H9 (cell line): ENCODE measurements at places on chromosomes 6 and 20.

- no peak overlapping the region for H3K27ac ChIP-seq
- H3K4me1 ChIP-seq, result no peaks in the 10 kb centered on the region; the same call in 1 of the 2 replicates
- DNase-seq, result no peak
- no peaks in the 10 kb centered on the region for H3K36me3 ChIP-seq
- no peak overlapping the region for H3K4me3 ChIP-seq
- H3K27me3 ChIP-seq, result no peaks in the 10 kb centered on the region
Measured at GRCh38 chr6:16670183-16670582, 91.1 kb downstream of the ATXN1 start.

DNA sequence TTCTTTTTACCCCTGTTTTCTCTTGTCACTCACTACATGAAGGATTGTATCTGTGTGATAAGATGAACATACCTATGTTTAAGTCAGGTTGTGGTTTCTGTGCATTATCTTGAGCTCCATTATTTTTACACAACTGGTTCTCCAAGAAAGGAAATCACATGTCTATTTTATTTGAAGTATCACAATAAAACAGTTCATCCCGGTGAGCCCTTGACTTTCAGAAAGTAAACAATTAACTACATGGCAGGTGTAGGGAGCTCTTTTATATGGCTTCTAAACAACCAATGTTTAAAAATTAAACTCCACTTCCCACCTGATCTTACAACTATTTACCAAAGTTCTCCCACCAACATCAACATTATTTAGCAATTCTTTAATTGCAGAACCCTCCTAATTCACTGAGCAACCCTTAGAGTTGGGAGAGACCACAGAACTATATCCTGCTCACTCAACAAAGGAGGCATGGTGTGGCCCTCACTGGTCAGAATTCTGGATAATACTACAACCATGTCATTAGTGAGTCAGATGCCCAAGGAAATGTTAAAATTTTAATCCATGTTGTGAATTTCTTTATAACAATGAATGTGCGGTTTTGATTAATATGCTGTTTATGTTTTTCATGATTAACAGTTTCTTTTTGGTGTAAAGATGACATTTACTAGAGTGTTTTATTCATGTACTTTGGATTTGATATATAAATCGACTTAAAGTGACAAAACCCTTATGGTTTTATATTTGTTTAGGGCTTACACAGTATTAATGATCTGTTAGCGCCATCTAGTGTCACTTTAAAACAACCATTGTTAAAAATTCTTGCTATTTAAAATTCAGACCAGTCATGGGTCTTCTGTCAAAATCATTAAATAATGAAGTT lies 50.0 kb upstream of the SCGN start:
- no peaks in the 10 kb centered on the region for H3K4me1 ChIP-seq
- DNase-seq, result no peak
- no peak overlapping the region for H3K4me3 ChIP-seq
- H3K36me3 ChIP-seq, result peaks cover 3% of the 10 kb centered on the region; the same call in 2 of the 3 replicates

GRCh38 chr6:90859056-90859455 lies 272.2 kb upstream of the MAP3K7 start:
- no peaks in the 10 kb centered on the region for H3K27me3 ChIP-seq
- DNase-seq, result no peak
- no peaks in the 10 kb centered on the region for H3K36me3 ChIP-seq
- H3K4me3 ChIP-seq, result no peak overlapping the region
- H3K4me1 ChIP-seq, result no peaks in the 10 kb centered on the region

DNA sequence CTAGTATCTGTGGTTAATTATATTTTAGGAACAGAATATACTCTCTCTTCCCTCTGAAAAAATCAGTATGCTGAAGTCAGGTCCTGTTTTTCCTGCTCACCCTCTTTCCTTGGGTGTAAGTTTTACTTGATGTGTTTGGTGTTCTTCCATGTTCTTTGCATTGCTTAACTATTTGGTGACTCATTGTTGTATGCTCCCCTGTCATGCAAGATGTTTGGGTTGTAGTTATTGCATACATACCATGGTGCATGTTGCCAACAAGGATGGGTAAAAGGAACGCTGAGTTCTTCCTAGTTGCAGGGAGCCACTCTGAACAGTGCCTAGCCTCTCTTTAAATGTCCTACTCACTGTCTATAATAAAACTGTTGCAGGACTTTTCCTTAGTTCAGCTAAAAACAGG lies 207.9 kb upstream of the LAMP5 start:
- no peaks in the 10 kb centered on the region for H3K36me3 ChIP-seq
- DNase-seq, result no peak
- no peaks in the 10 kb centered on the region; the same call in 1 of the 2 replicates for H3K4me1 ChIP-seq
- H3K4me3 ChIP-seq, result no peak overlapping the region

DNA sequence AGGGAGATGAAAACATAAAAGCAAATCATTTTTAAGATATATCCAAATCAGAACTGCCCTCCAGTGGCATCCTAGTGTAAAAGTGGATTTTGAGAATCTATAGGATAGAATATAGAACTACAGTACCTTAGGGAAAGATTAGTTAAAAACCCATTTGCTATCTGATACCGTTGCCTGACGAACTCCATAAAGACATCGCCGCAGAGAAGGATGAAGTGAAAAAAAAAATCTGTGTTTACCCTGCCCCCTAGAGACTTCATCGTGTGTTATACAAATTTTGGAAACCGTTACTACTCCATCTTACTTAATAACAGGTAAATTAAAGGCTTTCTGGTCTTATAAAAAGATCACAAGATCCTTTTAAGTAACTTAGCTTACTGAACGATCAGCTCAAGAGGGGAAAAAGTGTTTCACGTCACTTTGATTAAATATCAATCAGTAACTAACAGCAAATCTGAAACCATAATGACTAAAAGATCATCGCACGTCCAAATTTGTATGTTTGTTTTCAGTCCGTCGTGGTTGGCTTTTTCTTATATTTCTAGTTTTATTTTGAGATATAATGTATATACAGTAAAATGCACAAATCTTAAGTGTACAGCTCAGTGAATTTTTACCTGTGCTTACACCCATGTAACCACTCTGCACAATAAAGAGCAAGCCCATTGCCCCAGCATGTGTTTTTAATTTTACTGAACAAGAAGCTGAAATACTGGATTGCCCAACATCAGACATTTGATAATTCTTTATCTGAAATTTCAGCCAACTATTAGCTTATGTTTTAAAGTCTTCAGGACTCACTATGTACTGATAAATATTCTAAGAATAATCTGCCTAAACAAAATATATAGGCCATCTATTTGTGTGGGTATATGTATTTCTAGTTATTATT lies 881 bp upstream of the MCM3 start:
- peaks cover 32% of the 10 kb centered on the region for H3K36me3 ChIP-seq
- H3K27ac ChIP-seq, result no peak overlapping the region
- no peak overlapping the region for H3K4me3 ChIP-seq
- H3K4me1 ChIP-seq, result peaks cover 3% of the 10 kb centered on the region; the same call in 1 of the 2 replicates

- no peak overlapping the region for H3K27ac ChIP-seq
- no peaks in the 10 kb centered on the region for H3K36me3 ChIP-seq
- no peaks in the 10 kb centered on the region for H3K27me3 ChIP-seq
- DNase-seq, result no peak
Measured at GRCh38 chr6:77425671-77426070, 37.6 kb downstream of the HTR1B start.

DNA sequence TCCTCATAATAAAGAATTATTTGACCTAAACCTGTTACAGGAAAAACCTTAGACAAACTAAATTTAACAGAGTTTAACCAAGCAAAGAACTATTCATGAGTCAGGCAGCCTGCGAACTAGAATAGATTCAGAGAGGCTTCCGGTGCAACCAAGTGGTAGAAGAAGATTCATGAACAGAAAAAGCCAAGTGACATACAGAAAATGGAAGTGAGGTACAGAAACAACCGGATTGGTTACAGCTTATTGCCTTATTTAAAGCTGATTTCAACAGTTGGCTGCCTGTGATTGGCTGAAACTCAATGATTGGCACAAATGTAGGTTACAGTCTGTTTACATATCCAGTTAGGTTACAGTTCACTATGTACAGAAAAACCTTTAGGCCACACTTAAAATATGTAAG lies 10.1 kb downstream of the PPP1R3G start:
- H3K4me1 ChIP-seq, result no peaks in the 10 kb centered on the region
- no peak for DNase-seq
- no peak overlapping the region for H3K4me3 ChIP-seq
- H3K27ac ChIP-seq, result no peak overlapping the region
- no peaks in the 10 kb centered on the region for H3K36me3 ChIP-seq
- no peaks in the 10 kb centered on the region for H3K27me3 ChIP-seq

DNA sequence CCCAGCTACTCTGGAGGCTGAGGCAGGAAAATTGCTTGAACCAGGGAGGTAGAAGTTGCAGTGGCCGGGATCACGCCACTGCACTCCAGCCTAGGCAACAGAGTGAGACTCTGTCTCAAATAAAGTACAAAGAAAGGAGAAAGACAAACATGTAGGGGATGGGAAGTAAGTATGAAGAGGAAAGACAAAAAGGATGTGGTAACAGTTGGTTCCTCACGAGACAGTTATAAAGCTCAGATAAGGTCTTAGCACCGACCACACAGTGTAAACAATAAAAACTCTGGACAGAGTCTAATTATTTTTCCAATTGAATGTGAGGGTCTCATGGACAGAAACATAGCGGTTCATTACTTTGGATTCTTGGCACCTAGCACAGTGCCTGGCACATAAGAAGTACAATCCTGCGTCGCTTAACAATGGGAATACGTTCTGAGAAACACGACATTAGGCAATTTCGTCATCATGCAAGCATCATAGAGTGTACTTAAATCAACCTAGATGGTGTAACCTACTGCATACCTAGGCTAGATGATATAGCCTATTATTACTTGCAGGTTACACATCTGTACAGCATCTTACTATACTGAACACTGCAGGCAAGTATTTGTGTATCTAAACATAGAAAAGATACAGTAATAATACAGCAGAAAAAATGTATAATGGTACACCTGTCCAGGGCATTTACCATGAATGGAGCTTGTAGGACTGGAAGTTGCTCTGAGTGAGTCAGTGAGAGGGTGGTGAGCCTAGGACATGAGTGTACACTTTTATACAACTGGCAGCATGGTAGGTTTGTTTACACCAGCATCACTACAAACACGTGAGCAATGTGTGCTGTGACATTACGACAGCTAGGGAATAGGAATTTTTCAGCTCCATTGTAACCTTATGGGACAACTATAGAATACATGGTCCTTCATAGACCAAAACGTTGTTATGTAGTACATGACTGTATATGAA lies 38.2 kb downstream of the MBOAT1 start:
- no peak overlapping the region for H3K4me3 ChIP-seq
- no peak overlapping the region for H3K27ac ChIP-seq
- H3K27me3 ChIP-seq, result no peaks in the 10 kb centered on the region
- peaks cover 4% of the 10 kb centered on the region for H3K4me1 ChIP-seq
- no peaks in the 10 kb centered on the region; the same call in 2 of the 3 replicates for H3K36me3 ChIP-seq

DNA sequence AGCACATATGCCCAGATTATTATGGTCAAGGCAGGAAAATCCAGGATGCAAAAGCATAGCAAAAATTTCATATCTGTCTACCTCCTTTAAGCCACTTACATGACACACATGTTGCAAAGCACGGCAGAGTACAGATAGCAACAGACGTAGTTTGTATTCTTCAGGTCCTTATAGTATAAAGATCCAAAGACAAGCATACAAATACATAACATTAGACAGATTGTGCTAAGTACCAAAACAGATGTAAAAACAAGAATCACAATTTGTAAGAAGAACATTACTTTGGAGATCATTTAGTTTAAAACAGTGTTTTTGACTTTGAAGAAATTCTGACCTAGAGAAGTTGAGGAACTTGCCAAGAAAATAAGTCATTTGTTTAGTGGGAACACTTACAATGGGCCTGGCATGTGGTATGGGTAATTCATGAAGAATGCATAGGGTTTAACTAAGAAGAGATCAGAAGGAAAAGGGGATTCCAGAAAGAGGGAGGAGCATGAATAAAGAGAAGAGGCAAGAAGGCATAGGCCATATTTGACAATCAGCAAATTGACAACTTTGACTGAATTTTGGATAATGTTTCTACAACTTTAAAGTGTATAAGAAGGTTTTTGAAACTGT lies 30.6 kb upstream of the LMBRD1 start:
- no peaks in the 10 kb centered on the region; the same call in 1 of the 2 replicates for H3K4me1 ChIP-seq
- H3K36me3 ChIP-seq, result no peaks in the 10 kb centered on the region
- H3K4me3 ChIP-seq, result no peak overlapping the region
- no peak for DNase-seq
